Cardiac muscle cell (in vitro differentiated cells and primary cell): ENCODE measurements at places on chromosomes 11 and 22.
A peak's percentile ranks its signal among the peaks of the same experiment; 100 is the strongest.

DNA sequence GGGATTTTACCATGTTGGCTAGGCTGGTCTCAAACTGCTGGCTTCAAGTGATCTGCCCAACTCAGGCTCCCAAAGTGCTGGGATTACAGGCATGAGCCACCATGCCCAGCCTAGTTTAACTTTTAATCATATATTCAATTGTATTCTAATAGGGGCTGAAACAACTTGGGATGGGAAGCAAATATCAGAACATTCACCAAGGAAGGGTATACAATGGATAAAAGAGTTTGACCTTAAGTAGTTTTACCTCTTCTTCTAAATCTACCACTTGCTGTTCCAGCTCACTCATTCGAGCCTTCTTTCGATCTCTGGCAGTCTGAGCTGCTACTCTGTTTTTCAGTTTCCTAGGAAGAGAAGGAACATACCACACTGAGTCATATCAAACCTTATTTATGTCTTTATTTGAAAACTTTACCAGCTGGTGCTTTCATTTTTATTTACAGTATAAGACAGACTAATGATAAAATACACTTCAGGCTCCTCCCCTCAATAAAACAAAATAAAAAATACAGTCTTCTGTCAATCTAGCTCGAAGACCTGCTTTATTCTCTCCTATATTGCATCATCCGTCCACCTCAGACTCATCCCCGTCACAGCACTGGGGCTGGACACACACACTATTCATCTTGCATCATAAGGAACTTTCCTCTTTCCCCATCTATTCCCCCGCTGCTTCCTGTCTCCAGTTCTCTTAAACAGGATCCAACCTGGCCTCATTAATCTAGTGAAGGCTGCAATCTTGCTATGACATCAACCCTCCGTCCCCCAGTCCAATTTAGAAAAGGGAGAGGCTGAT, 1.4 kb downstream of the XBP1 start:
- peak overlapping the region; percentile 99 for H3K27ac ChIP-seq
- H3K4me3 ChIP-seq, result peak overlapping the region; percentile 81
- no peaks in the 10 kb centered on the region for H3K27me3 ChIP-seq
- no peaks in the 10 kb centered on the region for H3K4me1 ChIP-seq

DNA sequence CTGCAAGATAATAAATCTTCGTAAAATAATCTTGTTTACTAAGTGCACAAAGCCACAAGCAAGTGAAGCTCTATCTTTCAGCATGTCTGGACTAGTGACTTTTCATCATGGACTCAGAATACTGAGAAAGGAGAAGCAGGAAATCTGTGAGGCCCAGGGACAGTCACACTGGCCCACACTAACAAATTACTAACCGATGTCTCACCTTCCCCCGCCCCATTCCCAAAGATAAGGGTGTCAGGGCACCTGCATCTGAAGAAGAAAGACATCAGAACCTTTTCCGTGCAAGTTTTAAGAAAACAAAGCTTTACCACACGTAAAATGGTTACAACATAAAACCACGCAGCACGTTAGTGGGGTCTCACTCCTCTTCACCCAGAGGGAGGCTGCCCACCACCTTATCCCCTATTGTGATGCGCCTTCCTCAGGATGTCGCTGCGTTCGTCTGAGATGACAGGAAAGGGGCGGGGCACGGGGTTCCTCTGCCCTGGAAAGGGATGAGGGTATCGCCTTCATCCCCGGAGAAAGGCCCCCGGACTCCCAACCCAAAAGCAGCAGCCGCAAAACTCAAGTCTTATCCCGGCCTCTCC, 616 bp downstream of the BTBD10 start:
- H3K4me3 ChIP-seq, result peak overlapping the region; percentile 65
- DNase-seq, result peak; percentile 63
- H3K4me1 ChIP-seq, result peaks cover 3% of the 10 kb centered on the region
- no peaks in the 10 kb centered on the region for H3K36me3 ChIP-seq

GRCh38 chr22:45142376-45142775, 21.3 kb upstream of the NUP50 start:
- DNase-seq, result no peak
- H3K4me1 ChIP-seq, result no peaks in the 10 kb centered on the region
- H3K36me3 ChIP-seq, result no peaks in the 10 kb centered on the region
- H3K4me3 ChIP-seq, result no peak overlapping the region

DNA sequence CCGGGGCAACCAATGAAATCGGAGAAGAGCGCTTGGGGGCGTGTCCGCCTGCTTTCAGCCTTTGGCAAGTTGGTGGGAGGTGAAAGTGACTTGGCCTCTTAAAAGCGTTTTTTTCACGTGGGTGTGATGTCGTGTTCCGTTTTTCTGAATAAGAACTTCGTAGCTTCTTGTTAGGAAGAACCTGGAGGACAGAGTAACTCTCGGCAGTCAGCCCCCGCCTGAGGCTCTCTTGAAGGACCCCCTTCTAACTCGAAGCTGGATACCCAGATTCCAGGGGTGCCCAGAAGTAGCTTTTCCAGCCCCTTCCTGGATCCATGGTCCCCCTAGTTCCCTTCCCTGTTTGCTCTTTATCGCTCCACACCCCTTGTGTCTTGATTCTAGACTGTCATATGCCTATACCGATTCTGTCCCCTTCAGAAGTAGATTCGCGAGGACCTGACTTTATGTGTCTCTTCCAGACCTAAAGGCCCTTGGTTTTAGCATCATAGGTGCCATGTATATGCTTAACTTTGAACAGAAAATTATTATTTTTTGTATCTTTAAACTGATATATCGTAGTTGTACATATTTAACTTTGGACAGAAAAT, 915 bp upstream of the OSBP start:
- H3K4me3 ChIP-seq, result peak overlapping the region; percentile 35
- no peaks in the 10 kb centered on the region for H3K27me3 ChIP-seq
- no peak for DNase-seq
- H3K27ac ChIP-seq, result peak overlapping the region; percentile 93

DNA sequence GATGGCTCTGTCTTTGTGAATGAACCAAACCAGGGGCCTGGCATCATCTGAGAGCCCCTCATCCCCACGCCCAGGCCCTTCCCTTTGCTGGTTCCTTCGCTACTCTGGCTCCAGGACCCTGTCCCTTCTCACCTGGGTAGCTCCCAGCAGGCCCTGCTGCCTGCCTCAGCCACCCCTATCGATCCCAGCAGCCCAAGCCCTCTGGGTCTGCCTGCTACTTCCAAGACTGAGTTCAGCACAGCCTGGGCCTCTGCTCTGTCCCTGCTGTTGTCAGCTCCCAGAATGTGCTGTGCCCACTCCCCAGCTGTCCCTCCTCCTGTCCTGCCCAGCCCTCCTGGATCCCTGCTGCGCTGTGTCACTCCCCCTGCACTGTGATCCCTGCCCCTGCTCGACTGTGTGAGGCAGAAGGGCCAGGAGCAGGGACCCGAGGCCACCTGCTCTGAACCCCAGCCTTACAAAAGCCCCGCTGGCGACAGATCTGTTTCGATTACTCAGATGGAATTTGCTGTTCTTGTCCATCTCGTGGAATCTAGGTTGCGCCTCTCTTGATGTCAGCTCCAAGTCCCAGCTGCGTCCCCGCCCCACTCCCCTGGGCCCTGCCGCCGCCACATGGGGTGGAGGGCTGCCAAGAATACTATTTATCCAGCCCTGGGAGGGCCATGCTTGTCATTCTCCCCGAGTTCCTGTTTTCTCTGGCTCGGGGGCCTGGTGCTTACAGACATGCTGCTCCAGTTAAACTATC, 13.0 kb downstream of the MRPL21 start:
- no peaks in the 10 kb centered on the region for H3K4me1 ChIP-seq
- peaks cover 35% of the 10 kb centered on the region for H3K36me3 ChIP-seq
- H3K27ac ChIP-seq, result peak overlapping the region; percentile 28
- H3K4me3 ChIP-seq, result no peak overlapping the region
- DNase-seq, result no peak

DNA sequence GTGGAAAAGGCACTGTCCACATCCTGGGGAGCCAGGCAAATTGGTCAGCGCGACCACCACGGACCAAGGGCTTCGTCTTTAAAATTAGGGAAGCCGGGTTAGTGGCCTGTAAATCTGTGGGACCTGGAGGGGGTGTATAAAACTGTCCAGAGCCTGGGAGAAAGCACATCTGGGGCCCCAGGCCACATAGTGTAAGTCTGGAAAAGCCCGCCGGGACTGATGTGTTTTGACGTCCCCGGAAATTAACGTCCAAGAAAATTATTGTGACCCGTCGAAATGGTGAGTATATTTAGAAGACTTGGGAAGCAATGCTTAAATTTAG, 4.2 kb upstream of the IGF2 start:
- peaks cover 98% of the 10 kb centered on the region for H3K27me3 ChIP-seq
- no peaks in the 10 kb centered on the region for H3K4me1 ChIP-seq
- no peak for DNase-seq
- H3K27ac ChIP-seq, result no peak overlapping the region
- H3K4me3 ChIP-seq, result peak overlapping the region; percentile 22

DNA sequence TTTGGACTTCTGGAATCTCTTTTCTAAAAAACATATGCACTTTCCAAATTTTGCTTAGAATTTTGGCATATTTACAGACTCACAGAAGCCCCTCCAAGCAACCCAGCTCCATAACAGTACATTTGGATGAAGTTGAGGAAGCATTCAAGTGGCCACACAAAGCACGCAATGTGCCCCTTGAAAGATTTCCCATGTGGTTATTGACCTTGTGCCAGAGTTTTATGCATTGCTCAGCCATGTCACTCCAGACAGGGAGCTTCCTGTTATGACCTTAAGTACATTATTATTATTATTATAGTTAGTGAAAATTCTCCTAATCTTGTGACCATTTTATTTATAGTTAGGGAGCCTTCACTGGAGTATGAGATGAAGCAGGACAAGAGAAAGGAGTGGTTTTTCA, 35.0 kb upstream of the BDNF start:
- no peaks in the 10 kb centered on the region for H3K4me1 ChIP-seq
- H3K27ac ChIP-seq, result no peak overlapping the region
- DNase-seq, result peak; percentile 29
- no peaks in the 10 kb centered on the region for H3K27me3 ChIP-seq
- no peak overlapping the region for H3K4me3 ChIP-seq

- H3K4me1 ChIP-seq, result peaks cover 3% of the 10 kb centered on the region
- H3K4me3 ChIP-seq, result no peak overlapping the region
- H3K36me3 ChIP-seq, result peaks cover 7% of the 10 kb centered on the region
- no peak overlapping the region for H3K27ac ChIP-seq
- DNase-seq, result no peak
These were observed 18.9 kb downstream of the UQCR10 start for GRCh38 chr22:29786031-29786430.
